ENCODE measurements at places on chromosomes 7 and 10.

GRCh38 chr7:14846405-14846804 lies 56.1 kb downstream of the DGKB start:
- DNase-seq, result no peak

GRCh38 chr7:100943693-100944092 lies 5.6 kb upstream of the MUC3A start:
- DNase-seq, result no peak

DNA sequence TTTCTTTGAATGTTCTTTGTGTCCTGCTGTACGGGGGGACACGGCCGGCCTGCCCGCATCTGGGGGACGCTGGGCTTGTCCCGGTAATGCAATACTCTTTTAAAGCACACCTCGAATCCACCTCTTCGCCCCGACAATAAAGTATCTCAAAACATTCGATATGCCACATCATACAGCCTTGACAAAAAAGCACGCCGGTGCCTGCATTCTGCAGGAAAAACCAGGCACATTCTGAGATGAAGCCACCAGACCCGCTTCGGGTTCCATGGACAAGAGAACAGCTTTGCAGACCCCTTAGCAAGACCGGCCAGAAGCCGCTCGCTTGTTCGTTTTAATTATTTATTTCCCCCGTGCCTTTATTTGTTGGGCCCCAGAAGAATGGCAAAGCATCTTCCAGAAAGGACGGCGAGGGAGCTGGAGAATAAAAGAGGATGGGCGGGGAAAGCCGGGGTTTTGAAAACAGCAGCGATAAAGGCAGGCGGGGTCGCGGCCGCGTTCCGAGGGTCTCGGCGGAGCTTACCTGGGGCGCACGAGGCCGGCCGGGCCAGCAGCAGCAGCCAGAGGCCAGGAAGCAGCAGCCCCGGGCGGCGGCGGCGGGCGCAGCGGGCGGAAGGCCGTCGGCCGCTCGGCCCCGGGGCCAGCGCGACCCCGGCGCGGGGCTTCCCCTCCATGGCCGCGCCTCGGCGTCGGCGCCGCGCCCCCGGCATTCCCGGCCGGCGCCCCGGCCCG lies 462 bp downstream of the KIAA1549 start:
- no peak for DNase-seq

- no peak for DNase-seq
These were observed 222.8 kb downstream of the LRMDA start for GRCh38 chr10:75654171-75654771.

DNA sequence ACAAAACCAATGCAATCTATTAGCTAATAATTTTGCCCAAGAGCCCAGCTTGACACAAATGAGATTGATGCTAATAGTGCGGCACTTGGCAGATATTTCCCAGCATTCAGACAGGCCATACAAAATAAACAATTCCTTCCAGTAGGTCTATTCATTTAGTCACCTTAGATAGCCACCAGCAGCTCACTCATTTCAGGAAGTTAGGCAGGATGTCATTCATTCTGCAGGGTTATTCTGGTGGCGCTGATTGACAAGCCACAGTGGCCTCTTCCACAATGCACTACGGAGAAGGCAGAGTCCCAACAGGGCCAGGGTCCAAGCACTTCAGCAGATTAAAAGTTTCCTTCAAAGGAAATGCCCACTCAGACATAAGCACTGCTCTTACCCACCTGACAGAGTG lies 55.8 kb downstream of the PIK3AP1 start:
- no peak for DNase-seq

GRCh38 chr10:83603708-83604107 lies 535.6 kb upstream of the GHITM start:
- DNase-seq, result no peak

- no peak for DNase-seq
These were observed 50.5 kb downstream of the PITRM1 start for GRCh38 chr10:3122034-3122433.

GRCh38 chr7:20409961-20410360 lies 79.3 kb downstream of the ITGB8 start:
- DNase-seq, result no peak

- DNase-seq, result no peak
These were observed 222.7 kb upstream of the C7orf33 start for GRCh38 chr7:148367731-148368475.

Measured in cortex of kidney (tissue), 1 donor.